ENCODE measurements at places on chromosomes 3 and 15.

DNA sequence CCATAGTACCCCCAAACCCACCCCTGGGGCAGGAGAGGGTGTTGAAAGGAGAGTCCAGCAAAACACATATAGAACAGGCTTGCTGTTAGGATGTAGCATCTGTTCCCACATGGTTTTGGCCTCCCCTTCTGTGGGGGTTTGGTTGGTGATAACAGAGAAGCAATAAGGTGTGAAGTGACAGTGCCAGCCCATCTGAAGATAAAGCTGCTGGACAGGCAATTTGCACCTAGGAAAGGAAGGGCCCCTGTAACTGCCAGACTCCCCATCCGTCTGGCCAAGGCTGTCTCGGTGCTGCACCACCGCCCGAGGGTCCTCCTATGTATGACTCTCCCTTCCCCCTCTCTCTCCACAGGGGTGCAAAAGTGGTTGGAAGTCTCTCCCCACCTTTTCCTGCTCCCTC is 94.5 kb upstream of the OXTR start:
- no peak for DNase-seq

DNA sequence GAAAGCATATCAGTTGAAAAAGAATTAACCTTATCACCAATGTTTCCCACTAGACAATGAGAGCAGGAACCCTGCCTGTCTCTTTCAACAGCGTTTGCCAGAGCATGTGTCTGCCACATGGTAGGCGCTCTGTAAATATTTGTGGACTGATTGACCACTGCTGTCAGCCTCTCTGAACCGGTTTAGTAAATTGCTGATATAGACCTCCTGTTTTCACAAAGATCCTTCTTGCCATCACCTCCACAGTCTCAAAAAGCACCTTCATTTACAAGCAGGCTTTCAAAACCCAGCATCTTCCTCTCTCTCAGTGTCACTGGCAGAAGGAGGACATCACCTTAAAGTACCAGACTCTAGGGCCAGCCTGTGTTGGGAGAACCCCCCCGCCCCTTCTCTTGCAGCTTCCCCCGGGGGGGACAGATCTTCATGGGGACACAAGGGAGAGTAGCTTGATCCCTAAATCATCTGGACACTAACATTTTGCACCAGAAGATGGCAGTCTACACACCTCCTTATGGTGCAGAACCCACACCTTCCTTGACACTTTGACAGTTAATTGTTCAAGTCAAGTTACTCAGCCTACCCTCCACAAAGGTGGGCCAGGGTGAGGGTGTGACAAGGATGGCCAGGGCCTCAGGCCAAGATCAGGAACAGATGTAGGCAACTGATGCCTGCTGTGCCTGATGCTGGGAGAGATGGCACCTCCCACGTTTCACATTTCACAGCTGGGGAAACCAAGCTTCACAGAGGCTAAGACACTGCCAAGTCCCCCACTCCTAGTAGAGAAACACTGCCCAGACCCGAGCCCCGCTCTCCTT is 37.8 kb upstream of the USP3 start:
- DNase-seq: no peak

GRCh38 chr3:162130582-162130981 is 634.0 kb downstream of the OTOL1 start:
- DNase-seq: no peak

GRCh38 chr3:89440386-89440785 is 333.0 kb downstream of the EPHA3 start:
- DNase-seq: no peak

DNA sequence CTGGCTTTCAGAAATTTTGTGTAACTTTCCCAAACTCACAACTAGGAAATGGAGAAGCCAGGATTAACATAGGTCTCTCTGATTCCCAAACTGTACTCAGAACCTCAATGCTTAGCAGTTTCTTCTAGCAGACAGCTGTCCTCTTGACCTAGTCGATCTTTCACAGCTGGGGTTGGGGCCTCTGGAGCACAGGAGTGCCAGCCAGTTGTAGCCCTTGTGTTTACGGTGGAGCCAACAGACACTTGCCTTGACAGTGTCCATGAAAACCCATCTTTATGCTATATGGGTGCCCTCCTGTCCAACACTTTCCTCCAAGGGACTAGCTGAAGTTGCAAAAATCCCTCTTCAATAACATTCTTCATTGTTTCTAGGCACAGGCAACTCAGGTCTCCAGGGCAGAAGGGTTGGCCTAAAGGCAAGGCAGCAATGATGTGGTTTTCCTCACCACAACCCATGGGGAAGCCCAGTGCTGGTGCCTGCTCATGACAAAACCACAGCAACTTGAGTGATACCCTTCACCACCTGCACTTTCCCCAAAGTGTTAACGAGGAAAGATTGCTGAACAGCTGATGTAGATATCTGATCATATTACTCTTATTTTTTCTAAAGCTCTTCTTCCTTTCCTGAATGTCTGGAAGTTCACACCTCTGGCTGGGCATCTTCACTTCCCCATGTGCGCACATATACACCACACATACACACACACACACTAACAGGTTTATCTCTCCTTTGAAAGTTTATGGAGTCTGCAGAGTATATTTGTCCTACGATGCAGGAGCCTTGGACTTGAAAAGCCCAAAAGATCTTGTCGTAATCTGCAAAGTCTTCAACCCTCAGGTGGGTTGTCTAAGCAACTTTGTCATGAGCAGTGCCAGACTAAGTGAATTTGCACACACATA is 11.0 kb upstream of the KNG1 start:
- DNase-seq: no peak

DNA sequence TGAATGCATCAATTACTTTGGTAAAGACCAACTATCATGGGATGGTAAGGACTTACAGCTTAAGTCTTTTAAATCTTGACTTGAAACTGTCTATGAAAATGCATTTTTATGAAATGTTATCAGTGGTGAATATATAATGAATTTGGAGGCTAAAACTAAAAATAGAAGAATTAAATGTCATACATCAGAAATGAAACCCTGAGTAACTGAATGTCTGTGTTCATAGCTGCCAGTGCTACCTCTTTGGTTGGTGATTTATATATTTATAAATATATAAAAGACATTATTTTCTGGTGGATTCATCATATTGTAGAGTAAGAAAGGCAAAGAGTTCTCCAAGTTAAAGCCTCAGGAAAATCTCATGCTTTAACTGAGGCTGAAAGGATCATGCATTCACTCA is 12.2 kb downstream of the SLC12A6 start:
- no peak for DNase-seq

GRCh38 chr3:86937306-86937791 is 53.6 kb downstream of the VGLL3 start:
- DNase-seq: no peak

DNA sequence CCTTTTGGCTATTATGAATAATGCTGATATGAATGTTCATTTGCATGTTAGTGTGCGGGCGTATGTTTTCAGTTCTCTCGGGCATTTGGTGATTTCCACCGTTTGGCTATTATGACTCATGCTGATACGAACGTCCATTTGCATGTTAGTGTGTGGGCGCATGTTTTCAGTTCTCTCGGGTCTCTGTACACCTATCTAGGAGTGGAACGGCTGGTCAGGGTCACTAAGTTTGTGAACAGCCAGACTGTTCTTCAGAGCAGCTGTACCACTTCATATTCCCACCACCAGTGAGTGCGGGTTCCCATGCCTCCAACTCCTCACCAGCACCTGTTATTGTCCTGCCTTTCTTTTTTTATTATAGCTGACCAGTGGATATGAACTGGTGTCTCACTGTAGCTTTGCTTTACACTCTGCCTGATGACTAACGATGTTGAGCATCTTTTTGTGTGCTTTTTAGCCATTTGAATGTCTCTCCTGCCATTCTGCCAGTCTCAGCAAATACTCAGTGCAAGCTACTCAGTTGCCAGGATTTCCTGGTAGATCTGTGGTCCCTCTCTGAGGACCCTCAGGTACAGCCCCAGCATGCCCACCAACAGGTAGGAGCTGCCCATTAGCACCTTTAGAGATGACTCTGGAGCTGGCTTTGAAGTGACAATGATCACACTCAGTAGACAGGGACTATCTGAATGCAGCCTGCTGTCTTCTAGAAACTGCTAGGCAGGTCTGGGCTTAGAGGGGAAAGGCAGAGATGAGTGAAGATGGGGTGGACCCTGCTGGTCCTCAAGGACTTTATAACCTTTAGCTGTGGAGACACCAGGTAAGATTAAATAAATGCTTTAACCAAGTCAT is 141.1 kb downstream of the XXYLT1 start:
- no peak for DNase-seq

GRCh38 chr3:10901296-10901945 is 85.4 kb downstream of the SLC6A11 start:
- DNase-seq: no peak

DNA sequence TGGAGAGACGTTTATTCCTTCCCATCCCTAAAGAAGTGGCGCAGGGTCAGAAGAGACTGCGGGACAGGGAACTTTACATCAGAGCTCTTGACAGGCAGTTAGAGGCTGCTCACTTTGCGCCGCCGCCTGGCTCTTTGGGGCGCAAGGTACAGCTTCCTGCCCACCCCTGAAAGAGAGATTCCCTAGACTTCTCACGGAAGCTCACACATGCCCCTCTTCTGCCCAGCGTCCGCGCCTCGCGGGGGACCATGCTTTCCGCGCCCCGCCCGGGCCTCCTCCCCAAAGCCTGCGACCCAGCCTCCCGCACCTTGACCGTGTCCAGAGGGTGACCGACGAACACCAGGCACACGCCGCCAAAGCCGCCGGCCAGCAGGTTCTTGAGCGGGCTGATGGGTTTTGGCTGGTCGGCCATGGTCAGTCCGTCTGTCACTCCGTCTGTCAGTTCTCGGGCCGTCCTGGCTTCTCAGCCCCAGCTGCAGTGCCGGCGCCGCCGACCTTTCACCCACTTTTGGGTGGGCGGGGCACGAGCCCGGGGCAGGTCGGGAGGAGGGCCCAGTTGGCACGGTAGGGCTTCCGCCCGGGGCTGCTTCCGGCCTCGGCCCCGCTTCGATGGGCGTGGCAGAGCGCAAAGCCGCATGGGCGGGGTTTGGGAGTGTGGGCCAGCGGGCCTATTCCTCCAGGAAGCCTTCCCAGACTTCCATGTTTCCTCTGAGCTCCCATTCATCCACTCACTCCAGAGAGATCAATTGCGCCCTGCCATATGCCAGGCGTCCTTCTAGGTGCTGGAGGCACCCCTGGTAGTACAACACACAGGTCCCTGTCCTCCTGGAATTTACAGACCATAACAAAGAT is at the start of gene SLC25A20:
Gene SLC25A20, minus strand, starts transcription at position 500 of the 852 bp plus-strand sequence. Its CDS starts 88 bp downstream, at position 412.
- DNase-seq: peak; percentile 87

DNA sequence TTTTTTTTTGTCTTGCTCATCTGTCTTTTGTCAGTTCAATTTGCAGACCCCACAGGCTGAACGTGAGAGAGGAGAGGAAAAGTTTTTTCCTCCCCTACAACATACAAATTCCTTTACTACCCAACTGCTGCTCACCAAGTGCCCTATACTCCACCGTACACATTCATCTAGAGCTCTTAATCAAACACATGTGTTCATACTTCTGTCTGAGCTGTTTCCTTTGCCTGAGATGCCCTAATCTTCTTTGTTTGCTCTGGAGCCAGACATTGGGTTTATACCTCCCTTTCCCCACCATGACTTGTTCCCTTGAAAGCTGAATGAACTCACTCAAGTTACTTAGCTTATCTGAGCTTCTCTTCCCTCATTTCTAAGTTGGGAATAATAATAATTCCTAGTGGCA is 122.7 kb upstream of the RASGRP1 start:
- no peak for DNase-seq

GRCh38 chr3:24167429-24167828 is 222.3 kb downstream of the NR1D2 start:
- DNase-seq: no peak

DNA sequence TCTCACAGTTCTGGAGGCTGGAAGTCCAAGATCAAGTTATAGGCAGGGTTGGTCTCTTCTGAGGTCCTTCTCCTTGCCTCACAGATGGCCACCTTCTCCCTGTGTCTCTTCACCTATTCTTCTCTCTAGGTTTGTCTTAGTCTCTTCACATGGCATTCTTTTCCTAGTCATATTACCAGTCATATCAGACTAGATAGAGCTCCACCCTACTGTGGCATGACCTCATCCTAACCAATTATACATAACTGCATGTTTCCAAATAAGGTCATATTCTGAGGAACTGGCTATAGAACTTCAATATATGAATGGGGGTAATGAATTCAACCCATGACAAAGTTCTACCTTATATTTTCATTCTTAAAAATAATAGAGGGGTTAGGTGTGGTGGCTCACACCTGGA is 196.4 kb upstream of the UBE3A start:
- no peak for DNase-seq

DNA sequence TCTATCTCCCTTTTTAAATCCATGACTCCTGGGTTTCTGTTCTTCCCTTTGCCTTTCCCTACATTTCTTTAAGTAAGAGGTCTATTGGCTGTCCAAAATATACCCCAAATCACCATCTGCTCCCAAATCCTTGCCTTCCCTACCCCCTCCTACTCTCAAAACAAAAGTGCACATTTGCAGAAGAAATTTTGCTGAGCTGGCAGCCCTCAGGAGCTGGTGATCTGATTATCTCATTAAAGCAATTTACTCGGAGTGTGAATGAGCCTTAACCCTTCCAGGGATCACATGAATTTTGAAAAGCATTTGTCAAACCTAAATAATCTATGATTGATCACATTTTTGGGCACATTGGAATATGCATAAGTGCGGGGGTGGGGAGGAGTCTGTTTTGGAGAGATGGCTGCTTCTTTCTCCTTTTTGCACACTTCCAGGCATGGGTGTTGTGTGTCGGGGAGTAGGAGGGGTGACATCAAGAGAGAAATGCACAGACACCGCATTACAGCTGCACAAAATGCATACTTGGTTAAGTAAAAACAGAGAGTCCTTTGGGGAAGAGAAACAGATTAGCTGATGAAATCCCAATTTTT is 892.6 kb downstream of the TUSC7 start:
- no peak for DNase-seq

- no peak for DNase-seq
Observed at GRCh38 chr3:54069961-54070360, 52.4 kb upstream of the CACNA2D3 start.

GRCh38 chr3:26752466-26752865 is 129.9 kb downstream of the LRRC3B start:
- DNase-seq: no peak

GRCh38 chr3:52124766-52125165 is 29.5 kb downstream of the POC1A start:
- DNase-seq: no peak

DNA sequence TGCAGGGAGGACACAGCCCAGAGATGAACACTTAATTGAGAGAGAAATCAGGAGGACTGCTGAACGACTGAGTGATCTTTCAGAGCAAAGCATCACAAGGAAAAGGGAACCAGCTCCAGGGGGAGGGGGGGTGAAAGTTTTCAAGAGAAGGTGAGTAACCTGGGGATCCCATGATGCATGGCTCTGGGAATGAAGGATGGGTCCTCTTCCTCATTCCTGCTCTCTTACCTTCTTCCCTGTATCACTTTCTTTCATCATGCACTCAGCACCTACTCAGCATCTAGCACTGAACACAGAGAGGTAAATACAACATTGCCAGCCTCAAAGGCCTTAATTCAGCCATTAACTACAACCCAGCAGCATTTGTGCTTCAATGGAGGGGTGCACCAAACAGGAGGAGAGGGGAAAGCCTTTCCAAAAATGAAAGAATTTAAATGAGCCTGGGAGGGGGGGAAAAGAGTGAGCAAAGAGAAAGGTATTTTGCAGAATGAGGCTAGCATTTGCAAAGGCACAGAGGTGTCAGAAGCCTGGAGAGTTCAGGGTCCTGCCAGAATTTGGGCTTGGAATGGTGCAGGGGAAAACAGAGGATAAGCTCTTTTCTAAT is 427.4 kb downstream of the FOXP1 start:
- DNase-seq: no peak
